ENCODE measurements at places on chromosomes 16 and 17.
A peak's percentile ranks its signal among the peaks of the same experiment; 100 is the strongest.

DNA sequence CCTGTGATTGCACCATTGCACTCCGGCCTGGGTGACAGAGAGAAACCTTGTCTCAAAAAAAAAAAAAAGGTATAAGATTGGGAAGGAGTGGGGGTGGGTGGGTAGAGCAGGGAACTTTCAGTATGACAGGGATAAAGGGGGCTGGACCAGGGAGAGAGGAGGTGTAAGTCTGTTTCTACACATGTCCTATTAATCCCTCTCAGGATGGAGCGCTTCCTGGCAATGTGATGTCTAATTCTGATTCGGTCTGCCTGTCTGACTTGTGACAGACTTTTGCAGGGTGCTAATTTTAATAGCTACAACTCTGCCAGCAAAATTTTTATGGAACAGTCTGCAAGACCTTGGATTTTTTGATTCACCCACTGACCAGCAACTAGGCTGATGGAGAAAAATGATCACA, 53.8 kb upstream of the SLC25A19 start:
- DNase-seq: no peak

- DNase-seq: peak; percentile 67
Observed at GRCh38 chr17:82859431-82860403, 19.9 kb upstream of the ZNF750 start.

GRCh38 chr16:63684149-63685101, 1437.4 kb downstream of the CDH11 start:
- DNase-seq: no peak

- no peak for DNase-seq
Observed at GRCh38 chr17:82492643-82493225, 26.8 kb upstream of the FOXK2 start.

DNA sequence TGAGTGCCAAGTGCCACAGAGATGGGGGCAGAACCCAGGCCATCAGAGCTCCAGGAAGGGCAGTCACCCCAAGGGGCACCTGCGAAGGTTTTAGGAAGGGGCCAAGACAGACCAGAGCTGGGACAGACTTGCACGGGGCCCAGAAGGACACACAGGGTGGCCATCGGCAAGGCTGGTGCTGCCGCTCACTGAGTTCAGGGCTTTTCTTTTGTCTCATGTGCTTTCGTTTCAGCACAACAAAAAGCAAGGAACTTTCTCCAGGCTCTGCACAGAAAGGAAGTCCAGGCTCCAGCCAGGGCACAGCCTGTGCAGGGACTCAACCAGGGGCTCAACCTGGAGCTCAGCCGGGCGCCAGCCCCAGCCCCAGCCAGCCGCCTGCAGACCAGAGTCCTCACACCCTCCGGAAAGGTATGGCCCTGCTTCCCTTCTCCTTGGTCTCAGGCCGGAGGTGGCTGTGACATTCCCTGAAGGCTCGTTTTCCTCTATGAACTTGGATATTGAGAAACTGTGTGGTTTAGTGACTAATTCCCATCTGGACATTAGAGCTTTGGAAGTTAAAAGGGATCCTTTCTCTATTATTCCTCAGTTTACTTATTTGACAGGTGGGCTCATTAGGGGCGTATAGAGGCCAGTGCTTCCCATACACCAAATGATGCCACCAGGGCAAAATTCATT, 37.9 kb downstream of the ELAC2 start:
- no peak for DNase-seq

- no peak for DNase-seq
Observed at GRCh38 chr17:77206158-77206956, 65.6 kb downstream of the SEC14L1 start.

DNA sequence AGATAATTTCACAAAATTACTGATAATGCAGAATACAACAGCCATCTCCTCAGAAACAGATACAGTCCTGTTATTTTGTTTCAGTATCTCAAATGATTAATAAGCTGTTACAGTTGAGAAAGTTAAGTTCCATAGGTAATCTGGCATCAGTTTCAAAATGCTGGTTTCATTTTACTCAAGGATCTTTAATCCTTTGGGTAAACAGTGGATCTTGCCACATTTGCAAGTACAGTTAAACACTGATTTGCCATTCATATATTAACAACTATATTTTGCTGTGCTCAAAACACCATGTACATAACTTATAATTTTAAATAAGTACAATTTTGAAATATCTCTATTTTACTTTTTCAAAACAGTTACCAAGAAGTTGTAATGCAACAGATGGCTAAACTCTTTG, 31.2 kb downstream of the RPGRIP1L start:
- no peak for DNase-seq

GRCh38 chr17:68694791-68695485, 93.8 kb upstream of the FAM20A start:
- no peak for DNase-seq

DNA sequence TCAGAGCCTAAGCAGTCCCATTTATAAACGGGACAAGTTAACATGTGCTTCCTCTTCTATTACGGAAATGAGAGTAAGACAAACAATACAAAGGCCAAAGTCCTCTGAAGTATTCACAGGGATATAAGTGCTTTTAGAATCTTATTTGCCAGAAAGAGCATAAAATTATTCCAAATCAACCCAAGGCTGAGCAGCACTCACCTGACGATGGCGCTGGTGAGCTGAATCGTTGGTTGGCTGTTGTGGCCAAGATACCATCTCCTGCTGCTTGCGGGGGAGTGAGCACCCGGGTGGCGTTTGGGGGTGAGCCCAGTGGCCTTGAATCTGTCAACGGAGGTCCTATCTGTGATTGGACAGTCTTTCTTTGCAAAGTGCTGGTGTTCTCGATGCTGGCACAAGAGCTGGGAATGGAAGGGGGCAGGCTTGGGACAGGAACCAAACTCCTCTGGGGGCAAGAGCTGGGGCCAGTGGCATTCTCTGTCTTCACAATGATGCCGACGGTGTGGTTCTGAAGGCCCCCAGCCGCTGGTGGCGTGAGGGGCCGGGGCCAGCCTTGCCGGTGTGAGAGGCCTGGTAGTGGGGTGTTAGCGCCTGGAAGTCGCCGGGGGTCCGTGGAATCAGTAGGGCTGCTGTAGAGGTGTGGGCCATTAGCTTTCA, 9.5 kb upstream of the DHRS13 start:
- DNase-seq: no peak

- DNase-seq: peak; percentile 14
Observed at GRCh38 chr16:75761108-75761507, 34.8 kb upstream of the CPHXL start.

DNA sequence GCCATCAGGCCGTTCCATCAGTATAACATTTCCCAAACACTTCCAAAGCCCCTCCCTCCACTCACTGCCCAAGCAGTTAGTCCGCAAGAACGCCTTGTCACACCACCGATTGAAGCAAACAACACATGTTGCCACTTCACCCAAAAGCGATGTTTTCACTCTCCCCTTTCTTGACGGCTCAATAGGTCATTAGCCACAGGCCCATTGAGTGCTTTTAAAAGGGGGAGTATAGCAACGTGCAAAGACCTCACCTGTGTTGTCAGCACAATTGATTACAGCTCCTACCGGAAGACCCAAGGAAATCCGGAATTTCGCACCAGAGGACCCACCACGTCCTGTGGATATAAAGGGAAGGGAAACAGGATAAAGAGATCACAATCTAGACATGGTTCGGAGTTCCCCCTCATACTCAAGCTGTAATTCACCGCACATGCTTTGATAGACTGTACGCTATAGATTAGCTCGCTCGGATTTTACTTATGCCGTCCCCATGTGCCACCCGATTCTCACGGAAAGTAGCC, 690 bp downstream of the RPL23 start:
- peak; percentile 65 for DNase-seq

DNA sequence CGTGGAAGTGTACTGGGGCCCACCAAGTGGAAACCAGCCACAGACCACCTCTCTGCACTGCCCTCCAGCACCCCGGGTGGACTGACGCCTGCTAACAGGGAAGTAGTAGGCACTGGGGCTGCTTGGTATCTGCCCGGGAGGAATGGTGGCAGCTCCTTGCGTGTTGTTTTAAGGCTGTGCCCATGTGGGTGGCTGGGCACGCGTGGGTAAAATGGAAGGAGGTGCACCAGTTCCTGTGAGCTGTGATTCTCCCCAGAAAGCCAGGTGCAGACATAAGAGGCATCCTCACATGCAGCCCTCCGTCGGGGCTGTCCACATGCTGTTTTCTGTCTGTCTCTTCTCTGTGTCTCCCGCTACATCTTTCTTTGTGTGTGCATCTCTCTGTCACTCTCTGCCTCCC, 122.3 kb downstream of the ENGASE start:
- DNase-seq: no peak

DNA sequence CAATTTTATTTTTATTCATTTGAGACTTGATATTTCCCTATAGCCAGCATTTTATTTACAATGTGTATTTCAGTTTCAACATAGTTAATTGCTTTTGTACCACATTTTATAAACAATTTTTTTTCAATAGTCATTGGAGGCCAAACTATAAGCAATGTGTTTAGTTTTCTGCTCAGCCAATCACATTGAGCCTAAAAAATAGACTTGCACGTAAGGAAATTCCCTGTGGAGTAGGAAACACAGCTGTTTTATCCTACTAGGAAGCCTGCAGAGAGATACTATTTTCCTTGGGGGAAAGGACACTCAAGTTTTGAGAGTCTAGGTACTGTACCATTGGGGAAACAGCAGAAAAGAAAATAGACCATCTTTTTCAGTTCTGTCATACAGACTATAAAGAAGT, 410.2 kb upstream of the GOT2 start:
- DNase-seq: no peak

GRCh38 chr17:30091121-30091670, 25.4 kb upstream of the NSRP1 start:
- no peak for DNase-seq

- DNase-seq: peak; percentile 79
Observed at GRCh38 chr16:11251525-11252481, 4.2 kb downstream of the SOCS1 start.

DNA sequence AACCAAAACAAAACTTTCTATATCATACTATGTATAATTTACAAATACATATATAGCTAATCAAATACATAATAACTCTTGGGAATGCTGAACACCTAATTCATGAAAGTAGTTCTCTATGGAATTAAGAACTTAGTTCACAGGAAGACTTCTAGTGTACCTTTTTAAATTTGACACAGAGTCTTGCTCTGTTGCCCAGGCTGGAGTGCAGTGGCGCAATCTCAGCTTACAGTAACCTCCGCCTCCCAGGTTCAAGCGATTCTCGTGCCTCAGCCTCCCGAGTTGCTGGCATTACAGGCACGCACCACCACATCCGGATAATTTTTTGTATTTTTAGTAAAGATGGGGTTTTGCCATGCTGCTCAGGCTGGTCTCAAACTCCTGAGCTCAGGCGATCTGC, 24.7 kb downstream of the RFWD3 start:
- no peak for DNase-seq

DNA sequence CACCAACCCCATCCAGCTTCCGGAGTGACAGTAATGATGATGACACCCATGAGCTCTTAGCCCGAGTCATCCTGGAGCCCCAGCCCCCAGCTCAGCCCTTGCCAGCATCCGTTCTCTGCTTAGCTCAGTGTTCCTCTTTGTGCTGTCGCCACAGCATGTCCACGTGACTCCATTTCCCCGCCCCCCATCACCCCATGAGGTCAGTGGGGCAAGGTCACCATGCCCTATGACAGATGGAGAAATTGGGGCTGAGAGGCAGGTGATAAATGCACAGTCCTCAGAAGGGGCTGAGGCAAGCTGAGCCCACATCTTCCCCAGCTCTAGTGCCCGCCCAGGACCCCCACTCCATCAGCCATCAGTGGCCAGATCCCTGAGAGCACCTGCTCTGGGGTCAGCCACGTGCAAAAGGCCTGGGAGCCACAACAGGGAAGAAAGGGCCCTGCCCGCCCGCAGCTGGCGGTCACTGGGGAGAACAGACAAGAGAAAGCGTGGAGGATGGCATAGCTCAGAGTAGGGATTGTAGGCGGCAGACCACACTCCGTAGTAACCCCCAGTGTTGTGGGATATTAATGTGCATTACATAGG, 17.1 kb downstream of the ITGB4 start:
- no peak for DNase-seq

GRCh38 chr17:353838-354234, 1.2 kb upstream of the RPH3AL start:
- DNase-seq: no peak

GRCh38 chr16:52367821-52368220, 179.1 kb downstream of the TOX3 start:
- DNase-seq: no peak

GRCh38 chr17:59361916-59362810, 30.7 kb downstream of the YPEL2 start:
- peak; percentile 34 for DNase-seq

GRCh38 chr16:68400924-68401460, 47.3 kb downstream of the SMPD3 start:
- DNase-seq: no peak

GRCh38 chr16:19765860-19766553, 47.9 kb downstream of the IQCK start:
- no peak for DNase-seq

DNA sequence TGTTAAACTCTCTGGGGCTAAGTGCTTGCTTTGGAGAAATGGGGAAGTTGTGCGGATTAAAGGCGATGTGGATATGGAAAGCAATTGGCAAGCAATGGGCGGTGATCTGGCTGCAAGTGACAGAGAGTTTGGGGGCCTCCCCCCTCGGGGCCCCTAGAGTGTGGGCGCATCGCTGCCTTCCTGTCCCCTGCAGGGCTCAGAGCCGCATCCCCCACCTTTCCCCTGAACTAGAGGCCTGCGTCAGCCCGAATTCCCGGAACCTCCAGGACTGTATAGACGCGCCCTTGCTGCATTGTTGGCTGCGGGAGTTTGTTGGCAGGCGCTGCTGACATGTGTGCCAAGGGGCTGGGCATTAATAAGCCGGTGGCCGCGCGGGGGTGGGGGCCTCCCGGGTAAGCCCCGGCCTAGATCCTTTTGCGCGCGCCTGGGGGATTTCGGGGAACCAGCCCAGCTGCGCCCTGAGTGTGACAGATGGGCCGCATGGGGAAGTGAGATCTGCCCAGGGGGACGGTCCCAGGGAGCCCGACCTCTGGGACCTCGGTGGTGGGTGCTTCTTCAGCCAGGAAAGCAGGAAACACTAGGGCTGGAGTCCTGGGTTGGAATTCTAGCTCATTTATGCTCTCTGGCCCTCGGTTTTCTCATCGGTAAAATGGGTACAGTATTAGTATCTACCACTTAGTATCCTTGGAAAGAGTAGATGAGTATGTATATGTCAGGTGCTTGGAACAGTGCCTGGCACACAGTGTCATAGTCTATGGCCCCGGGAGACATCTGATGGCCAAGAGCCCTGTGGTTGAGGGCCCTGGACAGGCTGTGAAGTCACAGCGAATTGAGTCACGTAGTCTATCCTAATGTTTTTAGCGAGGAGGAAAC, 1.0 kb downstream of the EEF2K start:
- DNase-seq: peak; percentile 50

GRCh38 chr17:36938566-36939051, 1.3 kb downstream of the LHX1 start:
- no peak for DNase-seq

- DNase-seq: no peak
Observed at GRCh38 chr17:29709866-29710519, 87.3 kb upstream of the CORO6 start.

DNA sequence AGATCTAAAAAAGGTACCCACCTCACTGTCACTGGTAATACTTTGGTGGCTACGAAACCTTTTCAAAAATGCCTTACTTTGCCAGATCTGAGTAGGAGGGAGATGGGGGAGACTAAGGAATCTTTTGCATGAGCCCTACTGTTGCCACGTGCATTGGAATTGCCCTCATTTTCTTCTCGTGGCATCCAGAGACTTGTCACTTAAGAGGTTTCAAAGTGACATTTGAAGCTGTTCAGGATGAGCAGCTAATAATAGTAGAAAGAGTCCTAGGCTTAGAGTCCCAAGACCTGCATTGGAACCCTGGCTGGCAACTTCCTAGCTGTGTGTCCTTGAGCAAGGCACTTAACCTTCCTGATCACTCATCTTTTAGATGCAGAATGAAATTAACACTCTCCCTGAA, 43.5 kb downstream of the GPRC5B start:
- DNase-seq: no peak

GRCh38 chr17:16353317-16354174, at the start of gene CENPV:
Gene CENPV, minus strand, starts transcription at chr17:16353469. Its CDS starts 33 bp downstream, at chr17:16353436.
- DNase-seq: peak; percentile 75

Data from CD4-positive, alpha-beta T cell treated with Interleukin-1 beta for 1 hour (primary cell).